ENCODE measurements at places on chromosomes 7 and 10.
A peak's percentile ranks its signal among the peaks of the same experiment; 100 is the strongest.

DNA sequence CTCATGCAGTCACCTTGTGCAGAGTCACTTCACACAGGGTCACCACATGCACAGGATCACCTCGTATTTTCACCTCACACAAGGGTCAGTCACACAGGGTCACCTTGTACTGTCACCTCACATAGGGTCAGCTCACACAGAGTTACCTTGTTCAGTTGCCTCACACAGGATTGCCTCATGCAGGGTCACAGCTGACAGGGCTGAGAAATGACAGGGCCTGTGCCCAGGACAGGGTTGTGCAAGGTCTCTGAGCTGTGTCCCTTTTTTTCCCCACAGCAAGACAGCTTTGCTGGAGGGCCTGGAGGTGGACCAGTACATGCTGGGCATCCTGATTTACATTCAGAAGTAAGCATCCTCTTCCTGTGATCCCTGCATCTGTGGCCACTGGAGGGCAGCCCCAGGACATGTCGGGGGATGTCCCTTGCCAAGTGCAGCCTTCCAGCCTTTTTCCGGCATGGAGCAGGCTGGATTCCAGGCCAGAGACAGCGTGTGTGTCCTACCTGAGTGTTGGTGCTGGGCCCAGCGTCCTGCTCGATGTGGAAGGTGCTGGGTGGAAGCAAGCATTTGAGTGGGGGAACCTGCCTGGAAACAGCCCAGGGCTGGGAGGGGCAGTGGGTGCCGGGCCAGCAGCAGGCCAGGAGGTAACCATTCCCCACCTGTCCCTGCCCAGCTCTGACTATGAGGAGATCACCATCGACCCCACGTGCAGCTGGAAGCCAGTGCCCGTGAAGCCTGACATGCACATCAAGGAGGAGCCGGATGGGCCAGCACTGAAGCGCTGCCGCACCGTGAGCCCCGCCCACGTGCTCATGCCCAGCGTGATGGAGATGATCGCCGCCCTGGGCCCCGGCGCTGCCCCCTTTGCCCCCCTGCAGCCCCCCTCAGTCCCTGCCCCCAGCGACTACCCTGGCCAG, 16.3 kb downstream of the ZMIZ2 start:
- H3K36me3 ChIP-seq = peaks cover 47% of the 10 kb centered on the region
- no peak overlapping the region for H3K27ac ChIP-seq
- peak; percentile 50 for DNase-seq

GRCh38 chr7:48782511-48782910, 141.8 kb upstream of the CDC14C start:
- H3K36me3 ChIP-seq = no peaks in the 10 kb centered on the region
- DNase-seq = no peak

GRCh38 chr7:133836666-133837065, 290.5 kb upstream of the LRGUK start:
- no peak overlapping the region for H3K27ac ChIP-seq
- H3K4me1 ChIP-seq = no peaks in the 10 kb centered on the region
- peaks cover 2% of the 10 kb centered on the region for H3K36me3 ChIP-seq
- no peak overlapping the region for H3K4me3 ChIP-seq
- DNase-seq = no peak
- H3K27me3 ChIP-seq = no peaks in the 10 kb centered on the region

DNA sequence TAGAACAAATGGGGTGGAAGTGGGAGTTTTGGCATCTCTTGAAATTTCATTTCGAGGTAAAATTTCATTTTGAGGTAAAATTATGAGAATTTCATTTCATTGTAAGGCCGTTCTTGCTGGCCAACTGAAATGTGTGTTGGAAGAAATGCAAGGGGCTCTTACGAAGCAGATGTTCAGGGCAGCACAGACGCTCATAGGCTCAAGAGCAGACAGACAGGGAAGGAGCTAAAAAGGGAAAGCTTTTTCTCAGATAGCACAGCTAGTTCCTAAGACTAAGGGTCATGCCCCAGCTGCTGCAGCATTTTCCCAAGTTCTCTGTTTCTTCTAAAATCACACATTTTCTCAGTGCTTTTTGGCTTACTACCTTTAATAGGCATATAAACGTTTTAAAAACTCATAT, 65.1 kb upstream of the SFMBT2 start:
- H3K27me3 ChIP-seq = peaks cover 11% of the 10 kb centered on the region
- no peaks in the 10 kb centered on the region for H3K4me1 ChIP-seq
- DNase-seq = no peak
- no peaks in the 10 kb centered on the region for H3K36me3 ChIP-seq
- H3K4me3 ChIP-seq = no peak overlapping the region

- DNase-seq = no peak
- no peak overlapping the region for H3K4me3 ChIP-seq
- no peak overlapping the region for H3K27ac ChIP-seq
- H3K4me1 ChIP-seq = peaks cover 10% of the 10 kb centered on the region
- H3K36me3 ChIP-seq = no peaks in the 10 kb centered on the region
These were observed 104.0 kb downstream of the FAM107B start for GRCh38 chr10:14670551-14671240.

DNA sequence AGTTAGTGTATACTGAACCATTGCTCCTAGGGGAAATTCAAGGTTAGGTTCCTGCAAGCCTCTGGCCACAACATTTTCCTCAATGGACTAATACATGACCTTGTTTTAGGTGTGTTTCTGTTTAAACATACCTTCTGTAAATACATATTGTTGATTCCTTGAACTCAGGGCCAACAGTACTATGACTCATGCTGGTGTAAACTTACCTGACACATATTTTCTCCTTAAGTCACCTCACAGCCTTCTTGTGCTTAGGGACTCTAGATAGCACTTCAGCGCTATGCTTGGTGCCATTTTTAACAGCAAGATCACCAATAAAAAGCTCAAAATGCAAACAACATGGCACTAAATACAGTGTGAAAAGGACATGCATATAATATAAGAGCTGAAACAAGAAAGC, 176.4 kb downstream of the TAX1BP1 start:
- H3K4me3 ChIP-seq = no peak overlapping the region
- no peak overlapping the region for H3K27ac ChIP-seq
- peaks cover 11% of the 10 kb centered on the region for H3K4me1 ChIP-seq

GRCh38 chr10:24556750-24557742, 166.6 kb downstream of the ARHGAP21 start:
- H3K4me3 ChIP-seq = no peak overlapping the region
- H3K4me1 ChIP-seq = peaks cover under 1% of the 10 kb centered on the region
- H3K36me3 ChIP-seq = no peaks in the 10 kb centered on the region
- H3K27me3 ChIP-seq = no peaks in the 10 kb centered on the region
- DNase-seq = peak; percentile 76
- no peak overlapping the region for H3K27ac ChIP-seq

GRCh38 chr10:89129911-89130310, 77.2 kb downstream of the CH25H start:
- no peak overlapping the region for H3K4me3 ChIP-seq
- H3K27ac ChIP-seq = no peak overlapping the region
- H3K4me1 ChIP-seq = no peaks in the 10 kb centered on the region
- H3K27me3 ChIP-seq = no peaks in the 10 kb centered on the region

GRCh38 chr7:40403703-40404476, 269.1 kb downstream of the SUGCT start:
- H3K36me3 ChIP-seq = no peaks in the 10 kb centered on the region
- H3K27ac ChIP-seq = no peak overlapping the region
- DNase-seq = no peak
- H3K4me1 ChIP-seq = no peaks in the 10 kb centered on the region
- no peak overlapping the region for H3K4me3 ChIP-seq

DNA sequence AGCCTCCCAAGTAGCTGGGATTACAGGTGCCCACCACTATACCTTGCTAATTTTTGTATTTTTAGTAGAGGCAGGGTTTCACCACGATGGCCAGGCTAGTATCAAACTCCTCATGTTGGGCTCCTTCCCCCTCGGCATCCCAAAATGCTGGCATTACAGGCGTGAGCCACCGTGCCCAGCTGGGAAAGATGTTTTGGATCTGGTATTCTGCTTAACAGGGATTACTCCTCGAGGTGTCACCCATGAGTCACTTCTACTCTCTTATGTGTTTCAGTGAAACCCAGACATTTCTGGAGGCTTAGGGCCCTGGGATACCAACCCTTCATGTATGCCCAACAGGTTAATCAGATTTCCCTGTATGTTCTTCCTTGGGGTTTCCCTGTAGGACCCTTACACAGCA, 11.8 kb upstream of the OPN4 start:
- H3K4me1 ChIP-seq = no peaks in the 10 kb centered on the region
- no peaks in the 10 kb centered on the region for H3K27me3 ChIP-seq
- H3K4me3 ChIP-seq = no peak overlapping the region
- no peak overlapping the region for H3K27ac ChIP-seq
- no peak for DNase-seq
- no peaks in the 10 kb centered on the region for H3K36me3 ChIP-seq

- no peaks in the 10 kb centered on the region for H3K4me1 ChIP-seq
- H3K4me3 ChIP-seq = no peak overlapping the region
- DNase-seq = peak; percentile 94
- H3K27ac ChIP-seq = no peak overlapping the region
- no peaks in the 10 kb centered on the region for H3K27me3 ChIP-seq
These were observed 11.6 kb upstream of the FFAR4 start for GRCh38 chr10:93554760-93555432.

- no peaks in the 10 kb centered on the region for H3K4me1 ChIP-seq
- no peak overlapping the region for H3K27ac ChIP-seq
- DNase-seq = no peak
- no peaks in the 10 kb centered on the region for H3K36me3 ChIP-seq
These were observed 312.0 kb upstream of the GLI3 start for GRCh38 chr7:42548816-42549611.

- H3K27me3 ChIP-seq = peaks cover 62% of the 10 kb centered on the region
- no peaks in the 10 kb centered on the region for H3K36me3 ChIP-seq
- H3K4me3 ChIP-seq = no peak overlapping the region
- no peak overlapping the region for H3K27ac ChIP-seq
- no peaks in the 10 kb centered on the region for H3K4me1 ChIP-seq
- DNase-seq = peak; percentile 71
These were observed 678.0 kb upstream of the KCND2 start for GRCh38 chr7:119594956-119595355.

GRCh38 chr7:142642316-142642715, 107.0 kb upstream of the PRSS1 start:
- no peak for DNase-seq
- H3K36me3 ChIP-seq = no peaks in the 10 kb centered on the region
- peaks cover 7% of the 10 kb centered on the region for H3K27me3 ChIP-seq

- H3K27ac ChIP-seq = no peak overlapping the region
- H3K4me1 ChIP-seq = peaks cover 12% of the 10 kb centered on the region
- no peaks in the 10 kb centered on the region for H3K36me3 ChIP-seq
- no peaks in the 10 kb centered on the region for H3K27me3 ChIP-seq
These were observed 165.3 kb downstream of the WNT2 start for GRCh38 chr7:117157241-117158209.

All from endodermal cell (in vitro differentiated cells).